ENCODE measurements at places on chromosomes 1 and 21.
A peak's percentile ranks its signal among the peaks of the same experiment; 100 is the strongest.

DNA sequence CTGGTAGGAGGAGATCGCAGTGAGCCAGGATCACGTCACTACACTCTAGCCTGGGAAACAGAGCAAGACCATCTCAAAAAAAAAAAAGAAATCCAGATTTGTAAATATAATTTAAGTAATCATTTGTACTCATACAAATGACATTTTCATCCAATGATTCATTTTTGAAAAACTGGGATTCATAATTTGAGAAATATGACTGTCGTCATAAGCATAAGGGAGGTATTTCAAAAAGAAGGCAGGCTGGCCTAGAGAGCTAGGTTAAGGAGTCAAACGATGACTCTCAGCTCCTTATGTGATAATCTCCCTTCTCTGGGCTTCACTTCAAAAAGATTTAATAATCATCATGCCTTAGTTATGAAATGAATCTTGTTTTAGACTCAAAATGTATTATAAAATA, 2.3 kb downstream of the GART start:
- no peak for DNase-seq

GRCh38 chr1:243943671-243944428, 93.8 kb upstream of the AKT3 start:
- no peak for DNase-seq

- no peak for DNase-seq
These were observed 6.0 kb downstream of the NFIA start for GRCh38 chr1:61088163-61088974.

DNA sequence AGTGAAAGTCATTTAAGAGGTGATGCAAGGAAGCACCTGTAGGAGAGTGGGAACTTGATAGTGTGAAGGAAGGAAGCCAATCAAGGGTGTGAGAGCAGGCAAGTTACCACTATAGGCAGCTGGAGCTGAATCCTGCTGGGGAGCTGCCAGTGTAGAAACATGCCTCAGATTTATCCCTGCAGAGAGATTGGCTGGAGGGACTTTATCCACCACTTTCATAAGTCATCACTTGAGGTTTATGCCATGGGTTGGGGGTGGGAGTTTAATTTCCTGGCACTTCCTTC, 443.6 kb downstream of the PLPP3 start:
- DNase-seq = no peak

- DNase-seq = peak; percentile 4
These were observed 102.5 kb downstream of the KCNN3 start for GRCh38 chr1:154767315-154768240.

DNA sequence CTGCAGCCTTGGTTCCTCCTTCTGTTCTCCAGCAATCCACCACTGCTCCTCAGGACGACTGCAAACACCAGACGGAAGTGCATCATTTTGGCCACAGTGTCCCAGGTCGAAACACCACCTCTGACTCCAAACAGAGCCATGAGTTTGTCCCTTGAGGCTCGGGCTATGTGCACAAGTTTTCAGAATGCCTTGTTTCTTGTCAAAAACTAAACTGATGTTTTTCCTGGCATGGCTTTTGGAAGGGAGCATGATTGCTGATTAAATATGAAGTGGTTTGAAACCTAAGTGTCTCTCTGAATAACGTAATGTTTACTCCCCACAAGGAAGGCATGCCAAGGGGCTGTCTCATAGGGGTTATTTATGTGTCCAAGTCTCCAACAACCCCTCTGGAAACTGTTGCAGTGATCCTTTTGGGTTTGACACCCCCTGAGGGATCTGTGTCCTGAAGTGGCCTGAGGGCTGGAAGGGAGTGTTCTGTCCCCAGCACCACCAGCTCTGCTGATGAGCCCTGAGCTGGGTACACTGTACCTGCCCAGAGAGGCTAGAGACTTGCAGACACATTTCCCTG, 132.7 kb downstream of the PLPP3 start:
- DNase-seq = peak; percentile 55

DNA sequence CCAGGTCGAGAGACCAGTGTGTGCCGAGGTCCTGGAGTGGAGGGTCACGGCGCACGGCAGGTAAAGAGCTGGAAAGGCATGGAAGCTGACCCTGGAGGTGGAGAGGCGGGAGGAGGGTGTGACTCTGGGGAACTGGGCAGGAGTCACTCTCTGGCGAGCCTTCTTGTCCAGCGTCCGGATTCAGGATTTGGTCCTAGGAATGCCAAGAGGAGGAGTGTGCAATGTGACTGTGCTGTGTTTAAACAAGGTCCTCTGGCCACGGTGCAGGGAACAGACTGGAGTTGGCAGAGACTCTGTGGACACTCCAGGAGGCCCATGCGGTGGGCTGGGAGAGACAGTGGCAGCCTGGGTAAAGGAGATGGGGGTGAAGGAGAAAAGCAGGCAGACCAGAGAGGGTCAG, 64.2 kb upstream of the CASZ1 start:
- no peak for DNase-seq

DNA sequence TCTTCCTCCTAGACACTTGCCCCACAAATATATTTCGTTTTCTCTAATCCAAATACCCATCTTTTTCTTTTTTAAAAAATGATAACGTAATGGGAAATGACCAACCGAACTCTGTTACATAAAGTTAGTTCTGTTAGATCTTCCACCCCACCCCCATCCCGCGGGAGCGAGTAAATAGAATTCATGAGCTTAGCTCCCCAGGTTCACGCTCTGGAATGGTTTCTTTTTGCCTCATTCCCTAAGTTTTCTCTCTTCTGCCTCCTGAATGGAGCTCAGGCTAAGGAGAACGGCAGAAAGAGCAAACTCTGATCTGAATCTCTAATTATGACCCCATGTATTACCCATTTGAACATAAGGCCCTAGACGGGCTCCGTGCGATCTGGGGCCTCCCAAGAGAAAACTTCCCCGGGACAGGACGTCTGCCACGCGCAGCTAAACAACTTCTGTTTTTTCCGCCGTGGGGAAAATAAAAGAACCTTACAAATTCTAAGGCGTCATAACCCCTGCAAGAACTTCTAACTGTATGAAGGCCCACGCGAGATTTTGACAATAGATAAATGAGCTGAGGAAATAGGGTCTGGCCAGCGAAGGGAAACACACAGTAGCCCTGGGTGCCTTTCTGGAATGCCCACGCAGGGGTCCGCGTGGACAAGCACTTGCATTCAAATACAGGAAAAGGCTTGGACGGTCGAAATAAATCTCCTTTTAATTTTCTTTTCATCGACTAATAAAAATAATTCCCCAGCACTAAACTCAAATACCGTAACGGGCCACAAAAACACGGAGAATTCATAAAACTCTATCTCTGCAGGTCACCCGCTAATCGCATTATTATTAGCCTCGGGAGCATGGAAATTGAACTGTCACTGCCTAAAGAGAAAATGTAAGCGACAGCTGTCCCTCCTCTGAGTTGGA, 2.2 kb downstream of the TBX15 start:
- no peak for DNase-seq

DNA sequence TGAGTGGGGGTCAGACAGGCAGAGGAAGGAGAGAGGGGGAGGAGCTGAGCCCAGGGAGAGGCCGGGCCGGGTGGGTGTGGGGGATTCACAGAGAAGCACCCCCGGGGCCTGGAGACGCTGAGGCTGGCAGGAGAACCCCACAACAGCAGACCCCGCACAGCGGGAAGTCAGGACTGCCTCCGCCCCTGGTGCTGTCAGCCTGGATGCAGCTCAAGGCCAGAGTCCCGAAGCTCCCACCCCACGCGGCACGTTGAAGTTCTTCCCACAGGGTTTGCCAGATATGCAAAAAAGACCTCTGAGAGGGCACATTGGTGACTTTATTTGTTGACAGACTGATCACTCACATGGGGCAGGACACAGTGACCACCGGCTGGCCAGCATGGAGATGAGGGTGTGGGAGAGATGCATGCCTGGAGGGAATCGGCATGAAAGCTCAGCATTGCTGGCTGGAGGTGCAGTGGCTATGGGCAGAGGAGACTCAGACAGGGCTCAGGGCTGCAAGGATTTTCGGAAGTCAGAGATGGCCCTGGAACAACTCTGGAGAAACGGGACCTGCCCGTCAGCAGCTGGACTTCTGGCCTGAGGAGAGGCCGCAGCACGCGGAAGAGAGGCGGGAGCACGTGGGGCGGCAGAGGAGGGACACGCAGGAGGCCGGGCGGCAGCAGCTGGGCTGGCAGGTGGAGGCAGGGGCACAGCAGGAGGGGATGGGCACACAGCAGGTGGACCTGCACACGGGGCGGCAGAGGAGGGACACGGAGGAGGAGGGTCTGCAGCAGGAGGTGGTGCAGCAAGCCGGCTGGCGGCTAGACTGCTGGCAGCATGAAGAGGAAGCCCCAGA, 885 bp downstream of the KRTAP10-3 start:
- no peak for DNase-seq

- DNase-seq = peak; percentile 22
These were observed 32.3 kb downstream of the IVNS1ABP start for GRCh38 chr1:185284533-185285276.

- DNase-seq = no peak
These were observed 449.1 kb downstream of the PTPRU start for GRCh38 chr1:29685387-29685786.

- DNase-seq = no peak
These were observed 47.4 kb downstream of the ACTN2 start for GRCh38 chr1:236733653-236734052.

DNA sequence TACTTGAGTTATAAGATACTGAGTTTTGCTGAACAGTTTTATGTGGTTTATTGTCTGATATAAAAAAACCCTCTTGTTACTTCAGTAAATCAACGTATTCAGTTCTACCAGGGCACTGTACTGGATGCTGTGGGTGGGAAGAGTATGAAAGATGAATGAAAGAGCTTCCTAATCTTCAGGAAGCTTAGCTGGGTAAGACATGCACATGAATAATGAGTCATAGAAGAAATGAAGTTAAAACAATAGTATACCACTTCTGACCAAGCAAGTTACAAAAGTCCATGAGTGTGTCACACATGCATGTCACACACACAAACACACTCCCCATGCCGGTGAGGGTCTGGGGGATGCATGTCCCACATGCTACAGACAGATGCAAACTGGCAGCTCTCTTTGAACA, 105.9 kb downstream of the SIPA1L2 start:
- peak; percentile 12 for DNase-seq

GRCh38 chr1:37084013-37084412, 49.7 kb upstream of the GRIK3 start:
- DNase-seq = no peak

GRCh38 chr1:220943319-220943996, 64.2 kb downstream of the HLX start:
- DNase-seq = no peak

- DNase-seq = peak; percentile 67
These were observed at the start of gene PATJ for GRCh38 chr1:61741711-61742619. Gene PATJ (plus strand): TSS chr1:61742480. CDS start chr1:61762893, 20,413 bp downstream.
